ENCODE measurements at places on chromosomes 7 and 10. TPM values are rescaled to one million over a fixed set of nuclear protein-coding genes. Genes with fewer than 3 reads are reported as not detected.

ANKRD61 gene
- not detected for total RNA-seq

CLRN3 gene
- 121 TPM for total RNA-seq

IQUB gene
- total RNA-seq, result not detected

GRCh38 chr7:112350585-112350984, 99.7 kb upstream of the IFRD1 start:
- DNase-seq, result no peak

DNA sequence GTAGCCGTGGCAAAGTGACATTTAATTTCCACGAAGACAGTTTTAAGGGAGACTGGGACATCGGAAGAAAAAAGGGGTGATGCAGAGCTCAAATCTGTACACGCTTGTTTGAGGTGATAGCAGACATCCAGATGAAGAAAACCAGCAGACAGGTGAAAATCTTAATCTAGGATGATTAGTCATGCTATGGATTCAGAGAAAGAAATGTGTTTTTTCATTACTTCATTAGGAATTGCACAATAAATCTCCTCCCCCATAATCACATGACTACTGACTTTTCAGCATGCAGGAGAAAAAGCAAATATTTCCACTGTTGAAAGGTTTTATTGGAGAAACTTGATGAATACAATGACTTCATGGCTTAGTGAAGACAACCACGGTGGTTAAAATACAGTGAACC, 2.5 kb downstream of the NUDT5 start:
- no peak for DNase-seq

DNA sequence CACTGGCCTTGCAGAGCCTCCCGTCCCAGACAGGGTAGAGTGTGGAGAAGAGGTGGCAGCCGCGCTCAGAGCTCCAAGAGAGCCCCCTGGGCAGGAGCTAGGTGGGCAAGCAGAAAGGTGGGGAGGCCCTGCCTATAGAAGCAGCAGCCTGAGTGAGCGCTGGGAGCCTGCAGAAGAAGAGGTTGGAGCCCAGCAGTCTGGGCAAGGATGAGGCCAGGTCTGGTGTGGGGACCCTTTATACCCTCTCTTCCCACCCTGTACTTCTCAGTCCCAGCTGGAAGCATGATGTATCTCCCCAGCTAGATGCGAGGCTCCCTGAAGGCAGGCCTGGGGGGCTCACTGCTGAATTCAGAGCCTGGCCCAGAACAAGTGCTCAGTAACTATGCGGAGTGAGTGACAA, 44.5 kb upstream of the ZMIZ1 start:
- DNase-seq, result peak; percentile 31

DNA sequence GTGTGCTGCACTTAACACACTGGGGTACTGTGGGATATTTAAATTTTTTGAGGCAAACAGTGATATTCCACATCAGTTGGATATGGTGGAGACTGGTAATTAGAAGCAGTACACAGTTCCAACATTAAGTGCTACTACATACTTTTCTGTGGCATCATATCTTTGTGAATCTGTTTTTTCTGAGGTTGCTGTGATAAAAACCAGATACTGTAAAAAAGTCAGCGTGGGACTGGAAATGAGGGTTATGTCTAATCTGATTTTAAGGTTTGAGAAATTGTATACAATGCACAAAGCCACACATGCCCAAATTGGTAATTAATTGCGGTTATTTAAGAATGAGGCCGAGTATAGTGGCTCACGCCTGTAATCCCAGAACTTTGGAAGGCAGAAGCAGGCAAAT, 41.2 kb downstream of the TBC1D12 start:
- no peak for DNase-seq

DNA sequence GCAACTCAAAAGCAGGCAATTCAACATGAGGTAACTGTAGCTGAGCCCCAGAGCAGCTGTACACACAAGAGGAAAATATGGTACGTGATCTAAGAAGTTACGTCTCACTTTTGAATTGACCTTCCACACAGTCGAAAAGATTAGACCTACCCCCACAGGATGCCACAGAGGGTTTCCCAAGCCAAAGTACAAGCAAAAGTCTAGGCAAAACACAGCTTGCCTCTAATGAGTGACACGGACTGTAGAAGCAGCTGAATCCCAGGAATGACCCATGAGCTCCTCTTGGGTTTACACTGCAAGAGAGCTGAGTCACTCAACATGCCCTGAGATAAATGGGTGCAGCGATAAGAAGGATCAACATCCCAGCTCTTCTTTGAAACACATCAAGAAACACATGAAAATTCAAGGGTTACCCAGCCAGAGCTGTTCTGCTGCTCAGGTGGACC, 9.8 kb downstream of the CREB3L2 start:
- no peak for DNase-seq

Data from mucosa of descending colon (tissue), 3 donors.